ENCODE measurements at places on chromosomes 6 and 20.

- DNase-seq: no peak
These were observed 60.5 kb downstream of the NRN1 start for GRCh38 chr6:5946181-5946580.

DNA sequence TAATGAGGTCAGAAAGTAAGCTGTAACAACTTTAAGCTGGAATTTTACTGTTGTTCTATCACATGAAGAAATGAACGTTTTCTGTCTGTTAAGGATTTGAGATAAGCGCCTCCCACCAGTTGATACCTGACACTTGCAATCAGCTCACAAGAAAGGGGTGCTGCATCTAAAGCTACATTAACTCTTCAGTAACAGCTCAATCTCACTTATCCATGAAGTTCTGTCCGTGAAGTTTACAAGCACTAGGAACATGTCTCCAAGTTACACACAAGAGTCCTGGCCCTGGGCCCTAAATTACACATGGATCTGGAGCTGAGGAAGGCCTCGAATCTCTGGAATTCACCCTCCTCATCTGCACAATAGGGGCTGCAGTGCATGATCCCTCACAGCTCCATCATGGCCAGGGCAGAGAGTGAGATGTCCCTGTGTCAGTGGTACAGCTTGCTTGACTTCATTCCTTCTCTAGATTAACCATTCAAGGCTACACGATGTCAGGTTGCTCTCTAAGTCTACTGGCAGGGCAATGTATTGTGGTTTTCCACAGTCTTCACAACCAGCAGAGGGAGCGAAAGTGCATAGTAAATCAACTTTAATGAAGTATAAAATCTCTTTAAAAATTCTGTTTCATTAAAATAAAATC is 182.4 kb upstream of the MCHR2 start:
- DNase-seq: no peak

- no peak for DNase-seq
These were observed 266.0 kb upstream of the BTBD3 start for GRCh38 chr20:11651647-11652046.

- DNase-seq: no peak
These were observed 399.5 kb downstream of the PHF3 start for GRCh38 chr6:64034910-64035655.

DNA sequence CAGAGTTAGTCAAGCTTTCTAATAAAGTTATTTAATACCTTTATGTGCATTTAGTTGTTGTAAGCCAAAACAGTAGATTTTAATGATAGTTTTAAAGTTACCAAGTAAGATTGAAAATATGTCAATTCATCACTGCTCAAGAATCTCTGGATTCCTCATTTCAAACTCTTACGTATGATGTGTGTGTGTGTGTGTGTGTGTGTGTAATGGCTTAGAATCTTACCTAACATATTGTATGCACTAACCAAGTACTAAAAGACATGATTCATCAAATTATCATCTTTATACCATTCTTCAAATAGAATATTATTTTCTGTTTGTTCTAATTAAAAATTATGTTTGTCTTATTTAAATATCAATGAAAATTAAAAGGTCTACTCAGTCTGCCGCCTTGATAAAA is 41.5 kb upstream of the ZNF337 start:
- DNase-seq: no peak

DNA sequence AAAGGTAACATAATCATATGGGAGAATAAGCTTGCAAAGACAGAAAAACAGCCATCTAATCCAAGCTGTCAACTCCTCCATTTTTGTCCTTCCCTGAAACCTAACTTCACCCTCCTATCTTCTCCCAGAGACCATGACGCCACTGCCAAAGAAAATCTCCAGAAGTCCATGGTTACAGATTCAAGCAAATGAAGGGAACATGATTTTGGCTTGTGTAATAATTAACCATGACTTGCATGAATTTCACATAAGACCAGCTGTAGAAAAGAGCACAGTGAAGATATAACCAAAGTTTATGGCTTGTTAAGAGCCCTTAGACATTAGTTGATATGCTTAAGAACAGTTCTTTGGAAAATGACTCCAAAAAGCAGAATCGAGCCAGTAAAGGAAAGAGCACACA is 342.1 kb upstream of the NRSN1 start:
- DNase-seq: no peak

DNA sequence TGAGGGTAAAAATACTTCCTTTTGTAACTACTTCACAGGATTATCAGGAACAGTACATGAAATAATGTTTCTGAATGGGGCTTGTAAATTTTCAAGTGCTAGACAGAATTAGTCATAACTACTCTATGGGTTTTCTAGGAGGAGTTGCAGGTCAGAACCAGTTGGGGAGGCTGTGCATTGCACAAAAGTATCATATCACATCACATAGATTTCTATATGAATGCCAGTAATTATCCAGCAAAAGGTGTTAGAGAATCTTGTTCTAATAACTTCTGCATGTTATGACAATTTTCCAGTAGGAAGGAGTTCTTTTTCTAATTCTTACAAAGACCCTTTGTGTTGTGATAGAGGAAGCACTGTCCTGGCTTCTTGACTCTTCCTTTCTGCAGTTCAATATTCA is 551.6 kb downstream of the COL12A1 start:
- no peak for DNase-seq

- no peak for DNase-seq
These were observed 183.1 kb upstream of the MCHR2 start for GRCh38 chr6:100176951-100177710.

DNA sequence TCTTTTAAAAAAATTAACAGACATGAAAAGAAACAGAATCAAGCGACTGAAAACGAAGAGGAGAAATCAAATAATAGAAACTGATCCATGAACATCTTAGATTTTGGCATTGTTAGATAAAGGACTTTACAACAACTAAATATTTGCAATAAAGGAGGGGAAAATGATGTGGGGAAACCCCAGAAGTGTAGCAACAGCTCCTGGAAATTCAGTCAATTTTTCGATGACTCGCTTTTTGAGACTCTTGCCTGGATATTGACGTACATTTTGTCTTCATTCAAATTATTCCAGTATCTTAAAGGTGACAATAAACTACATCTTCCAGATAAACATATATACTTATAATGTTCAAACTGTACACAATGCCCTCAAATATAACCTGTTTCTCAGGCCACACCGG is 44.1 kb downstream of the ADGB start:
- DNase-seq: no peak

GRCh38 chr6:1873781-1874180 is 264.1 kb downstream of the FOXC1 start:
- no peak for DNase-seq

DNA sequence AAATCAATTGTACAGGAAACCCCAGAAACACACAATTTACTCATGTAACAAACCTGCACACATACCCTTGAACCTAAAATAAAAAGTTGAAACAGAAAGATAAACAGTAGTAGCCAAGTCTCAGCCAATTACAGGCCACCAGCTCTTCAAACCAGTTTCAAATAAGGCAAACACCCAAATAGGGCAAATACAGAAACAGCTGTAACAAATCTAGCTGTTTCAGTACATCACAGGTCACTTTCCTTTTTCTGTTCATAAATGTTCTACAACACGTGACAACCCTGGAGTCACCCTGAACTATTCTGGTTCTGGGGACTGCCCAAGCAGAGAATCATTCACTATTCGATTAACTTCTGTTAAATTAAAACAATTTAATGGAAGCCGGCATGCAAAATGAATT is 329.0 kb downstream of the GJA1 start:
- no peak for DNase-seq

- DNase-seq: peak; percentile 44
These were observed 1.1 kb downstream of the TCP11 start for GRCh38 chr6:35139924-35140638.

DNA sequence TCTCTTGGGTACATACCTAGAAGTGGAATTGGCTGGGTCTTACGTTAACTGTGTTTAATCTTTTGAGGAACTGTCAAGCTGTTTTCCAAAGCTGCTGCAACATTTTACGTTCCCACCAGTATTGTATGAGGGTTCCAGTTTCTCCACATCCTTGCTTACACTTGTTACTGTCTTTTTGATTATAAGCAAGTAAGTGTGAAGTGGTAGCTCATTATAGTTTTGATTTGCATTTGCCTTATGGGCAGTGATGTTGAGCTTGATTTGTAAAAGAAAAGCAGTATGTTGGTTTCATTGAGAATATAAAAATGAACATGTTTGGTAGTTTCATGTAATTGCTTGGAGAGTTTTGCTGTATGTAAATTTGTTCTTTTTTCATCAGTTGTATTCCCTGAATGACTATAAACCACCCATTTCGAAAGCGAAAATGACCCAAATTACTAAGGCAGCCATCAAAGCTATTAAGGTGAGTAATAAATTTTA is 40.4 kb downstream of the SCAF8 start:
- DNase-seq: no peak

DNA sequence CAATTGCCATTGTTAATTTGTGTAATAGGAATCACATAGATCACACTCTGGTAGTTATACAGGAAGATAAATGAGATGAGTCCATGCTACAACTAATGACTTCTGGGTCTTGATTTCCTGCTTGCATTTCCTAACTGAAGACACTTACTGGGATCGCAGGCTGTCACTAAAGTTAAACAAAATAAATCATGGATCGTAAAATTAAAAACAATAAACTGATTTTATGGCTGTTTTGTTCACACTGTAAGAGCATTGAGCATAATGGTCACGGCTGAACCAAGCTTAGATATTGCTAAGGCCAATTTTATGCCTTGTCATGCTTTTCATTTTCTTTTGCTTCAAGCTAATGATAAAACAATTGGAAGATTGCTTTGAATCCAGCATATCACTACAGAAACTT is 332.5 kb upstream of the CITED2 start:
- no peak for DNase-seq

DNA sequence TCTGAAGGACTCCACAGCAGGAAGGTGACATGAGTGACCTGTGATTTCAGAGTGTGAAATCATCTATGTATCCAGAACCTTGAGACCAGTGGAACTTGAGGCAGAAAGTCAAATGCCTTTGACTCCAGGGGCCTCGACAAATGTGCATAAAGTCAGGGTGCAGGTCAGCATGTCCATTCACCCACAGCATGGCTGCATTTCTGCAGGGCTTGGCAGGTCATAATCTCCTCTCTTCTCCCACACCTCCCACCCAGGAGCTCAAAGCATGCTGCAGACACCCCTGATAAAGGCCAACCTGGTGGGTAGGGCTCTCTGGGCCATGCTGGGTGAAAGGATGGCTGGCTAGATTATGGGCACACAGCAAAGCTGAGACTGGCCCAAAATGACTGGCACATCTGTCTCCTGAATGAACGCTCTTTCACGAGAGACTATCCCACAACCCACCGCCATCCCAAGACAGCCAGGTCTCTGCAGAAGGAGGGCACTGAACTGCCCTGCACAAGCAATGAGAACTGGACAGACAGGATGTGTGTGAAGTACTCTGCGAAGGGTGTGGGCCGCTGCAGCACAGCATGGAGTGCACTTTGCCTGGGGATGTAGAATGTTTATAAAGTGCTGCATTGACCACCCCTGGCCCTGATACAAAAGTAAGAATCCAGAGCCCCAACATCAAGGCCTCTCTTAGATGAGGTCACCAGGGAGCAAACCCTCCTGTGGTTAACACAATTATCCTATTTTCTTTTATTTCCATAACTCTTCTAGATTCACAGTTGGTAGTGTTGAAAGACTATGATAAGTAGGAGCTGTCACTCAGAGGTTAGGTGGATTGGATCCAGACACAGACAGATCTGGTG is 78.2 kb upstream of the NXT1 start:
- no peak for DNase-seq

- no peak for DNase-seq
These were observed 1252.8 kb upstream of the GJE1 start for GRCh38 chr6:140879946-140880345.

DNA sequence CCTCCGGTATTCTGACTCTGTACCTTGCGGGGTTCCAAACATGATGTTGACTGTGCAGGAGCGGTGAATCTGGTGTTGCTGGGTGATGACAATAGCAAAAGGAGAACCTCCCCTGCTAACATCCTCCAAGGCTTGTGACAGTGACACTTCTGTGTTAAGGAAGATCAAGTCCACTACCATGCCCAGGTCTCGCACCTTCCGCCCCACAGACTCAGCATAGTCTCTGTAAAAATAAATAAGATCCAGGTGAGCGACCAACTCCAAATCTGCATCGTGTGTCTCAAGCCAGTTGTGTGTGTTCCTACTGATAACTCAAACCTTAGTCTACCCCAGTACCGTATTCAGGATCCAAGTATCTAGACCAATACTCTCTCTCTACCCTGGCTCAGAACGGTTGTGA is 24.8 kb downstream of the NCOA5 start:
- no peak for DNase-seq

DNA sequence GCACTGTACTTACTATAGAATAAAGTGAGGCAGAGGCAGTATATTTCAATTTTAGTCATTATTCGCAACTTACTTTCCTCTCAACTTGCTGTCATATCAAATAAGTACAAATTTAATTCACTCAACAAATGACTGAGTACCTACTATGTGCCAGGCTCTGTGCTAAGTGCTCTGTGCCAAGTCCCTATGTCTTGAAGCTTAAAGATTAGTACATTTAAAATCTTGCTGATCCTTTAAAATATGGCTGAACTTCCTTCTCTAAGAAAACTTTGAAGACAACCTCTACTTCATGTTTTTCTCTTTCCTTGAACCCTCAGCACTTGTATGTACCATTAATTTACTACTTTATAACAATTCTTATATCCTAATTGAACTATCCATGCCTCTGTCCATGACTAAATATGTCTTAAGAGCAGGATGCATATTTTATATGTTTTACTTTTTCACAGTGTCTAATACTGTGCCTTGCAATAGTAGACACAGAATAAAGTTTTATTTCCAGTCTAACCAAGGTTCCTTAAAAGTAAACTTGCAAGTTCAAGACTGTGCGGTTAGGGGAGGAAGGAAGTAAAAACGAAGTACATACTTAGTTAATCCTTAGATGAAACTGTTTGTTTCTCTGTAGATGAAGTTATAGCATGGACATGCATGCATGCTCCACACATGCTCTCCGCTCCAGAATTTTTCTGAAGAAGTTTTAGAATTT is 10.0 kb upstream of the LATS1 start:
- no peak for DNase-seq

- DNase-seq: no peak
These were observed 6.6 kb upstream of the ACAT2 start for GRCh38 chr6:159754959-159755914.

GRCh38 chr6:82795940-82796339 is 269.7 kb downstream of the UBE3D start:
- DNase-seq: no peak
